ENCODE measurements at places on chromosomes 1 and 21. TPM values are rescaled to one million over a fixed set of nuclear protein-coding genes. Genes with fewer than 3 reads are reported as not detected.

PRAMEF4 gene
- not detected for polyA plus RNA-seq

OR2L5 gene
- not detected for polyA plus RNA-seq

KAZN gene
- polyA plus RNA-seq: 35.2 TPM

PEAR1 gene
- 21.1 TPM for polyA plus RNA-seq

TESK2 gene
- 8.0 TPM for polyA plus RNA-seq

C4BPA gene
- polyA plus RNA-seq: 0.52 TPM

DNA sequence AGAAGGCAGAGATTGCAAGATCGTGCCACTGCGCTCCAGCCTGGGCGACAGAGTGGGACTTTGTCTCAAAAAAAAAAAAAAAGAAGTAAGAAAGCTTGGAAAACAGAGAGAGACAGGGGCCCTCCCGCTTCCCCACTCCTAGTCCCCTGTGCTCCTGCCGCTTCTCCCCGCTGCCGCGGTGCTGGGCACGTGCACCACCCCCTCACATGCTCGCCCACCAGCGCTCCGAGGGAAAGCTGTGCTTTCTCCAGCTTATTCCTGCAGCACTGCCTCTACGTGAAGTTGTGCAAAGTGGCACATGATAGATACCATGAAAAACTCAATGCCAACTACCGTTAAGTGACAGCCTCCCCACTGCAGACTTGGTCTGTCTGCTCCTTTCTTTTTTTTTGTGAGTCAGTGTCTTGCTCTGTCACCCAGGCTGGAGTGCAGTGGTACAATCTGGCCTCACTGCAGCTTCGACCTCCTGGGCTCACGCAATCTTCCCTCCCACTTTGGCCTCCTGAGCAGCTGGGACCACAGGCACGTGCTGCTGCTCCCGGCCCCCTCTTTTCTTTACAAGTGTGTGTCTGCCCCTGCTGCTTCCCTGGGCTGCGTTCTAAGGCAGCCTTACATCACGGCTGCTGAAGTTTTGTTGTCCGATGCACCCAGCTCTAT, 15.4 kb downstream of the SLX9 start:
- no peak for DNase-seq

DNA sequence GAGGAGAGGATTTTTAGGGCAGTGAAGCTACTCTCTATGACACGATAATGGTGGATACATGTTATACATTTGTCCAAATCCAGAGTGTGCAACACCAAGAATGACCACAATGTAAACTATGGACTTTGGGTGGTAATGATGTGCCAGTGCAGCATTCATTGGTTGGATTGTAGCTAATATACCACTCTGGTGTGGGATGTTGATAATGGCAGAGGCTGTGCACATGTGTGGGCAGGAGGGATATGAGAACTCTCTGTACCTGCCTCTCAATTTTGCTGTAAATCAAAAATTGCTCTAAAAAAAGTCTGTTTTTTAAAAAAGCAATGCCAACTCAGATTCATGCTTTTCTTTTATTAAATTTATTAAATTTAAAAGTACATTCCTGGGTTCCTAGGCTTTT, 27.2 kb upstream of the LPAR3 start:
- no peak for DNase-seq

GRCh38 chr1:91153341-91153740, 131.5 kb upstream of the ZNF644 start:
- DNase-seq: no peak

DNA sequence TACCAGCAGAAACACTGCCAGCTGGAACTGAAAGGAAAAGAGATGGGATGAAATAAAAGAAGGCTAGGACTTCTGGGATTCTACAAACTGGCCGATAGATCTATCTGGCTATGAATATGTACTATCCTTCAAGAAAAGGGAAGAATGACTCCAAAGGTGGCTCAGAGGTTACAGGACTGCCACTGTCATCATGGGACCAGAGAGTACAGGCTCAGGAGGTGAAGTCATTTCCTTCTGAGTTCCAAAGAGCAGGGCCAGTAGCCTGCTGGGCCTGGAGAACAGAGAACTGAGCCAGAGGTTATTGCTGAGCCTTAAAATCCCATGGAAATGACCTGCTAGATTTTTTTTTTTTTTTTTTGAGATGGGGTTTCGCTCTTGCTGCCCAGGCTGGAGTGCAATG, 27.6 kb downstream of the ZNF496 start:
- DNase-seq: no peak

DNA sequence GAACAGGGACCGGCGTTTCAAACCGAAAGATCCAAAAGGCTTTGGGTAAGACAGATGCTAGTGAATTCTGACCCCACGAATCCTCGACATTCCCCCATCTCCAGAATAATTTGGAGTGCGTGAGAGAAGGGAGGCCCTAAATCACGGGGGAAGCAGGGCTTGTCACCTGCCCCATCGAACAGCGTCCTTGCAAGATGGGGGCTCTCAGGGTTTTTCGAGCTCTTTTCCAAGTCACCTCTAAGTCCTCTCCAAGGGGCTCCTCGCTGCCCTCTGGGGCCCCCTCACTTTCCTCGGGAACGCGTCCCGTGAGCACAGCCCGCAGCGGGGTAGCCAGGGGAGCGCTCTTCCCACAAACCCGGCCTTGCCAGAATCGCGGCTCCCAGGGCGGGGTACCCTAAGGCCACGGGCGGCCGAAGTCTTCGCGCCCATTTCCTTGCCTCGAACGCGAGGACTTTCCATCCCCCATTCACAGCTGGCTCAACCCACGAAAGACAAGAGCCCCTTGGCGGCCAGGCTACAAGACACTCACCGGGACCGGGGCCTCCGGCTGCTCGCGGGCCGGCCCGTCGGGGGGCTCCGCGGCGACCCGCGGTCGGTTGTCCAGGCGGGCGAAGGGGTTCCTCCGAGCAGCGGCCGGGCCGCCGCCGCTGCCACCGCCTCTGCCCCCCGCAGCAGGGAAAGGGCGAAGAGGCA, 546 bp downstream of the DONSON start:
- peak; percentile 33 for DNase-seq

DNA sequence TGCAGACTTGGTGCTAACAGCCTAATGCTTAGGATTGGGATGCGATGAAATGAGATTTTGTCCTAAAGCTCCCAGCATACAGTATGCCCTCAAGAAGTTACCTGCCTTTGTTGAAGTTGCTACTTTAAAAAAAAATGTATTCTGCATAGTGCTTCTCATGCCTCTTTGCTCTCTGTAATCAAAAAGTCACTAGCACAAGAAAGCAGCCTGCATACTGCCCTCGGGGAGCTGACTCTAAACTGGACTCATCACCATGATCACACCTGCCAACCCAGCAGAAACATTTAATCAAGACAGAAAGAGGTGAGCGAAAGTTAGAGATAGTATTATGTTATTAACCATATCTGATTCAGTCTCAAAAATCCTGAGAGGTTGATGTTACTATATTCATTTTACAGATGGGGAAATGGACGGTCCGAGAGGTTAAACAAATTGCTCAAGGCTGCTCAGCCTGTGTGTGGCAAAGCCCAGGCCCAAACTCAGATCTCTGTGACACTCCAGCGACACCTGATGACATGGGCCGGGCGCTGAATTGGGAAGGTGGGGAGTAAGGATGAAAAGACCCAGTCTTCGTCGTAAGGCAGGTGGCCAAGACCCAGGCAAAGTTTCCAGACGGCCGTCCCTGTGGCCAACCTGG, 1.1 kb downstream of the BATF3 start:
- no peak for DNase-seq

- DNase-seq: no peak
Observed at GRCh38 chr1:100879422-100879821, 15.2 kb downstream of the EXTL2 start.

DNA sequence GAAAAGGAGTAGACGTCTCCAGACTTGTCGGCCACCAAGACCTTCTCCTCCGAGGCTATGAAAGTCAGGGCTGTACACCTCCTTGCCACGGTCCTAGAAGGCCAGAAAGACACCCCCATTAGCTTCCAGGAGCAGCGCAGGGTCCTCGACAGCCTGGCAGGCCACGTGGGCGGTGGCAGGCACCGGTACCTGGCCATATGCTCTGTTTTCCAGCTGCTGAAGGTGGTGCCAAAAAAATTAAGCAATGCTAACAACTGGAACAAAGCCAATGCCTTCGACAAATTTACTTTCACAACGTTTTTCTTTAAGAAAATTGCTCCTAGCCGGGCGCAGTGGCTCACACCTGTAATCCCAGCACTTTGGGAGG, 15.9 kb downstream of the WDR4 start:
- DNase-seq: no peak

DNA sequence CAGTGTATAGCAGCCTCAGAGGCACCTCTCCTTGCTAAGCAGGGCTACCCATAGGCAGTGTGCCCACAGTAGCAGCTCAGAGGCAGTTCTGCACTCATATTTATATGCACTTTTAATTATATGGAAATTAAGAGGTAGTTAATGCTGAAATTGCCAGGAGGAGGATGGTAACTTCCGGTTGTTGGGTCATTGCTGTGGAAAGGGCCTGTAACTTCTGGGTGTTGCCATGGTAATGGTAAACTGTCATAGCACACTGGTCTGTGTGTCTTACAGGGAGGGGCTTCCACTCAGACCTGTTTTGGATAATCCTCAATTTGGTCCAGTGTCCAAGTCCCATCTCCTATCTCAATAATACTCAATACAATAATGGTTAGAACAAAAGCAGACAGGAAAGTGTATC, 7.6 kb downstream of the CFH start:
- no peak for DNase-seq

DNA sequence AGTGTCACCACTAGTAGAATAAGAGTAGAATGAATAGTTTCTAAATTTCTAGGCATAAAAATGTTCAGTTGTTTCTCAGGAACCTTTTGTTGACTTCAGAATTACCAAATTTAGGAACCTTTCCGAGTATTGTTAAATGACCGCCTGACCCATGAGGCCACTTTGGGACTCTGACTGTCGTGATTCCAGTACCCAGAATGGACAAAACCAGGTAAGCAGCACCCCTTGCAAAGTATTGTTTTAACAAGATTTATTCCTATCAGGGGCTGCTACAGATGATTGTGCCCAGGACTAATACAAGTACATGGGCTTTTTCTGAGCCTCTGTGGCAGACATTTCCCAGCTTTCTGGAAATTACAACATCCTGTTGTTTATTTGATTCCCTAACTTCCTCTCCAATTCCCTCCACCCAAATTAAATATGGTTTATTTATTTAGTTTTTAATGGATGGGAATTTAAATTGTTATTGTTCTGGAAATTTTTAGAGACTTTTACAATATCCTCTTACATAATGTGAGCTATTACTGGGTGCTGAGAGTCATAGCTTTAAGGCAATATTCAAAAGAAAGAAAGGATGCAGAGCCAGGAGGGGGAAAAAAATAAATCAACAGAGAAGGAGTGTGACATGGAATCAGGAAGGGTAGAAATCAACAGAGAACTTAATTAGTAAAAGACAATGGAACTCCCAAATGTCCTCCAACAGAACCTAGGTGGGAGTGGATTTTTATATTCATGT, 37.4 kb upstream of the NTPCR start:
- DNase-seq: no peak

DNA sequence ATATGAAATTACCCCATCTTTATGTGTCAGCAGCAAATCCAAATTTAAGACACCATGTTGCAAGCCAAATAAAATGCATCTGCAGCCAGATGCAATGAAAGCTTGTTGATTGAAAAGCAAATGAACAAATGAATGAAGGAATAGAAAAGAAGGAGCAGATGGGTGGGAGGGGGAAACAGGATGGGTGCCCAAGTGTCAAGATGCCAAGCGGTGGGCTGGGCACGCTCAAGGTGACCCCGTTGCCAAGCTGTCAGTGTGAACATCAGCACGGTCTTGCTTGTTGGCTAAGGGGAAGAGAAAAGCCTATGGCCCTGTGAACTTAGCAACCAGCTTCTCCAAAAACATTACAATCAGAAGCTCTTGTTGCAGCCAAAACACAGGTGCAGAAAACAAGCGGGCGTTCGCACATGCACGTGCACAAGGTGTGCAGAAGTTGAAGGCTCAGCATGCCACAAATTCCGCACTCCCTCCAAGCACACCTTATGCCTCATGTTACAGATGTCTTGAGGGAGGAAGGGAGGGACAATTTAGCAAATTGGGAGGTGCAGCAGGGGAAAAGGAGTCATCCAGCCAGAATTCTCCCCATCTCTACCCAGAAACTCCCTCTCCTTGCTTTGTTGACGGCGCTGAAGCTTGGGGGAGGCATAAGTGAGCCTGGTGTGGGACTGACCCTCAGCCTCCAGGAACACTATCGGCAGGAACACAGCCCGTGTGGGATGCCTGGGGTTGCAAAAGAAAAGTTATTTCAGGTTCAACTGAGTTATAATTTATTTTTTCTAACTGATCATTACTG, 62.4 kb downstream of the HIVEP3 start:
- no peak for DNase-seq

DNA sequence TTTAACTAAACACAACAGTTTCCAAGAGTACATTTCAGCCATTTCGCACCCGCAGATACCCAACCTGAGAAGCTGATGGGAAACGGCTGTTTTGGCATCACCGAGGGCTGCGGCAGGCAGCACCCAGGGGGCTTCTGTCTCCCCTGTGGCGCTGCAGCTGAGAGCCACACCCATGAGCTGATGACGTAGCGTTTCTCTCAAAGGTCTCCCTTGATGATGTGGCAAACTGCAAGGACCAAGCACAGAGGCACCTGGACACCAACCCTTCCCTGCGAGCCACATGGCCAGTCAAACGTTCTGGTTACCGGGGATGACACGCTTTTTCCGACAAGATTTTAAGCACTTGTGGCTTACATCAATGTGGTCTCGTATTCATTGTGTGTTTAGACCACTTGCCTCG, 150.8 kb upstream of the ERG start:
- DNase-seq: no peak

Measured in left kidney (tissue), 8 donors.